Right kidney (tissue), 9 donors: ENCODE measurements at places on chromosomes 2 and 18.

DNA sequence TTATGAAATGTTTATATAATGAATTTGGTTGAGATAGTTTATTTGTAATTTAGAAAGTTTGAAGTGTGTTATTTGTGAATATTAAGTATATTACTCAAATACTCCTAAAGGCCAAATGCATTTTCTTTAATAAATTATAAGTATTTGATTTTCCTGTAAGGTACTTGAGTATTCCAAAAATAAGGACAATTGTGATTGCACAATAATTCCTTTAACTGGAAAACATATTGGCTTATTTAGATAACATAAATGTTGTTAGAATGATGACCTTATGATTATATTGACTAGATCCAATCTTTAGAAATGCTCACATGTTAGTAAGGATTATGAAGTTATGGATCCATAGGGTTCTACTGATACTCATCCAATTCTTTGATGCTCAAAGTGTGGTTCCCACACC is 125.1 kb upstream of the MAP3K20 start:
- DNase-seq: no peak

- no peak for DNase-seq
Observed at GRCh38 chr2:135844301-135844895, 7.4 kb upstream of the LCT start.

- DNase-seq: no peak
Observed at GRCh38 chr2:3465328-3465727, 54.0 kb downstream of the ADI1 start.

DNA sequence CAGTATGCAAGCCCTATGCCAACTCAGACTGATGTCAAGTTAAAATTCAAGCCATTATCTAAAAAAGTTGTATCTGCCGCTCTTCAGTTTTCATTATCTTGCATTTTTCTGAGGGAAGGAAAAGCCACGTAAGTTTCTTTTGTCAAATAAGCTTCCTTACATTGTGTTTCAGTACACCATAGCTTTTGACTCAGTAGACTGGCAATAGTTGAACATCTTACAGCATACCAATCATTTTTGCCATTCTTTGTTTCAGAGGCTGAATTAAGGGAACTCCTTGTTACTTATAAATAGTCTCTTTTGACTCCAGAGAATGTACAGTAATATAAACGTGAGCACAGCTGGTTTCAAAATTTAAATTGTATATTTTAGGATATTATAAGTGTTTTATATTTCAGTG is 120.6 kb downstream of the EHBP1 start:
- no peak for DNase-seq

DNA sequence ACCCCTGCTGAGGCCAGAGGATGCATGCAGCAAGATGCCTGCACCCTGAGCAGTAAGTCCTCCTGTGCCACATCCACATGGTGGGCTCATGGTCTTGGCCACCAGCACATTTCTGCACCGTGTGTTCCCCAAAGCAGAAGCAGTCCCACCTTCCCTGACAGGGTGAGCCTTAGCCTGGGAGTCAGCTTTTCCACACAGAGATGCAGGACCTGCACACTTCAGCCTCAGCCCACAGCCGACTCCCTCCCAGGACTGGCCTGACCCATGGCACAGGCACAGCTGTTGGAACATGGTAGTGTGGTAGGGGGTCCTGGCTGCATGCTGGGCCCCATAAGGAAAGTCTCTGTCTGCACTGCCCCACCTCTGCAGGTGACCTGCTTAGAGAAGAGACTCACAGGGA is 5.0 kb downstream of the SNED1 start:
- DNase-seq: no peak

GRCh38 chr2:134148843-134149472 is 104.9 kb upstream of the MGAT5 start:
- no peak for DNase-seq

- DNase-seq: no peak
Observed at GRCh38 chr2:222040333-222040732, 258.5 kb downstream of the PAX3 start.

- DNase-seq: no peak
Observed at GRCh38 chr2:17604050-17604449, 63.6 kb downstream of the VSNL1 start.

DNA sequence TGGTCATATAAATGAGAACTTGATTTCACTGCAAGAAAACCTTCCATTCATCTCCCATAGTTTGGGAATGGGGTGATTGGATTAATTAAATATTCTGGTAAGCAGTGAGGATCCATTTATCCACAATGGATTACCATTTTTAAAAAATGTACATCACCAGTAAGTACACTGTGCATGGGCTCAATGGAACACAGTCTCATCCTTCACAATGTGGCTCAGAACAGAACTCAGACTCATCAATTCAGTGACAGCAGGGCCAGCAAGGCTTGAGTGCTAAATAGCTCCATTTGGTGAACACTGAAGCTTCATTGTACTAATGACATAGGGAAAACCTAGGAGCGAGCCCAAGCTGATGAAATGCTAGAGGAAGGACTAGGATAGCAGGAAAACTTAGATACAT is 223.8 kb downstream of the CMPK2 start:
- no peak for DNase-seq

DNA sequence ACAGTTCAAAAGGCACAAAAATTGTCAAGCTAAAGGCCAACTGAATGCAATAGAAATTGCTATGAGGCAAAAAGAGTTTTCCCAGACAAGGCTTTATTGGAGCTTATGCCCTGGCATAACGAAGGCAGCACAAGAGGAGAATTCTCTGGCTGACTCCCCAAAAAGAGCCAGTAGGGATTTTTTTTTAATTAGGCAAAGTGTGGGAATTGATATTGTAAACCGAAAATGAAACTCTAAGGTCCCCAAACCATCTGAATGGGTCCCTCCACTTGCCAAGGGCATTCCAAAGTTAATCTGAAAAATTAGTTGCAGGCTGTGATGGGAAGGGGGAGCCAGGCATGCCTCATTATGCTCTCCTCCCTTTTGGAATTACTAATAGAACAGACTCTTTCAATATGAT is 118.9 kb downstream of the SPOPL start:
- DNase-seq: no peak

- DNase-seq: no peak
Observed at GRCh38 chr2:3091696-3092095, 285.9 kb downstream of the EIPR1 start.

- no peak for DNase-seq
Observed at GRCh38 chr2:73770725-73771124, 9.2 kb downstream of the DUSP11 start.

GRCh38 chr2:187003038-187003554 is 154.1 kb upstream of the ZSWIM2 start:
- DNase-seq: peak; percentile 6

GRCh38 chr2:77268626-77269025 is 253.6 kb downstream of the LRRTM4 start:
- DNase-seq: no peak

DNA sequence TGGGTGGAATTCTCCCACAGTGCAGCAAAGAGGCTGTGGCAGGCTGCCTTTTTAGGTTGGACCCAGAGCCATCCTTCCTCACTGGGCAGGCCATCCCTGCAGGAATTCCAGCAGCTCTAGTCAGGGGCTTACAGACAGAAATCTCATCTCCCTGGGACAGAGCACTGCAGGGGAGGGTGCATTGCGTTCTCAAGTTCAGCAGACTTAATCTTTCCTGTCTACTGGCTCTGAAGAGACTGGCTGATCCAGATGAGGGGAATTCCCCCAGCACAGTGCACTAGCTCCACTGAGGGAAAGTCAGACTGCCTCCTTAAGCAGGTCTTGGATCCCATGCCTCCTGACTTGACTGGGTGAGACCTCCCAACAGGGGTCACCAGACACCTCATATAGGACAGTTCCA is 899.7 kb upstream of the VRK2 start:
- DNase-seq: no peak

DNA sequence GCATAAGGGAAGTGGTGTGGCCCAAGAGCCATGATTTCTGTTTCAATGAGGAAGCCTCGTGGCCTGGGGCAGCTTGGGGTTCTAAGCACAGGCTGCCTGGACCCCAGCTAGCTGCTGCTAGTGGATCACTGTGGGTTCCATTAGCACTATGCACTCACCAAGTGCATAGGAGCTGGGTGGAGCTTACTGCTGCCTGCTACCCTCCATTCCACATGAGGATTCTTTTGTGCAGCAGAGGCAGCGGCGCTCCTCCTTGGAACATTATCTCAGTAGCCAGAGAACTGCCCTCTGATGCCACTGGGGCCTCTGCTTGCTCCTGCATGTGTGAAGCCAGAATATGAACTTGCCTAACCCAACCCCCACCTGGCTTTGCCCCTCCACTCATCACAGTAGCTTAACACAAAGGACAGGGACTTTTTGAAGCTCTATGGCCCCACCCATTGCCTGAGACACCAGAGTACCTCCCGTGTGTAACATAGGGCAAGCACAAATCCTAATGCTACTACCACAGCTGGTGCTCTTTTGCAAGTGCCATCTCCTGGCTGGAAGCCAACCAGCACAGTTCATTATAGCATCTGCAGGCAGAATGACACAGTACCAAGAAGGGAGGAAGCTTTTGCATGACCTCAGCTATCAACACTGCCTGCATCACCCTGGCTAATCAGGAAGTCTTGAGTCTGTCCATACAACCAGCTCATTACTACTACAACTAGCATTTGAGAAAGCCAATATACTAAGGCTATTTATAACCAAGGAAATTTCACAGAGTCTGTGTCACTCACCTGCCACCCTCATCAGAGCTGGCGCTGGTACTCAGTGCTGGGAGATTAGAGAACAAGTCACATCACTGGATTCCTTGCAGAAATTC is 297.0 kb upstream of the GULP1 start:
- no peak for DNase-seq

GRCh38 chr2:187233811-187234210 is 214.2 kb downstream of the CALCRL start:
- no peak for DNase-seq

DNA sequence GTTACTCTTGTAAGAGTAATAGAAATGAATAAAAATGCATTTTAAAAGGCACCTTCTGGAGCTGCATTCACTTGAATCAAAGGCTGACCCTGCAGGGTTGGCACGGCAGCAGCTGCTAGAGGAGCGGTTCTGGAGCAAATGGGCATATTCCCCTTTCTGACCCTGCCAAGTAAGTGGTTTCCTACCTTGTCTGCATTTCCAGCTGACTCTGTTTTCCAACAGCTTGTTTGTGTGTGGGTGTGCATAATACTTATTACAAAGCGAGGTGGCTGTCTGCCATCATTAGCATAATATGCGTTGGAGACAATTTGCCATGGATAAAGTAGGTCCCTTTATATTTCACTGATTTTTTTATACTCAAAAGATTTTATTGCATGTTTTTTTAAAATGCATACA is 21.3 kb upstream of the TTN start:
- DNase-seq: no peak

GRCh38 chr2:64711252-64711800 is 57.6 kb upstream of the SERTAD2 start:
- DNase-seq: no peak

DNA sequence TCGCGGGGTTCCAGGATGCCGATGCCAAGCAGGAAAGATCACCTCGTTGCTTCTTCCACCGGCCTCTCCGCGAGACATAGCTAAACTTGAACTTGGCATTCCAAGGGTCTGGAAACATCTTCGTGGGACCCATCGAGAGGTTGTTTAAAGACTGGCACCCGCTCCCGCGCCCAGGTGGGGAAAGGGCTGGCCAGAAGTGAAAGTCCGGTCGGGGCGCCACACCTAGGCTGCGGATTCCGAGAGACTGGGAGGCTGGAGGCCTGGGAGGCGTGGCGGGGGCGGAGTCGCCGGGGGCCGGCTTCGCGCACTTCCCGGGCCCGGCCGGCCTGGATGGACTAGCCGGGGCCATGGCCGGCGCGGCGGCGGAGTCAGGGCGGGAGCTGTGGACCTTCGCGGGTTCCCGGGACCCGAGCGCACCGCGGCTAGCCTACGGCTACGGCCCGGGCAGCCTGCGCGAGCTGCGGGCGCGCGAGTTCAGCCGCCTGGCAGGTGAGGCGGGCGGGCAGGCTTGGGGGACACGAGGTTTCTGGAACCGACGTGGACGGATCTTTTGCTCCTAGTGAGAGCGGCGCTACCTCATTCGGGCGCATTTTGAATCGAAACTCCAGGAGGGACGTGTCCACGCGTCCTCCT is at the start of gene MOCOS:
TSS of gene MOCOS (plus strand) at position 305 of the 633 bp plus-strand sequence. CDS start at position 348, 43 bp downstream.
- DNase-seq: peak; percentile 85

GRCh38 chr18:46209161-46209560 is 105.0 kb downstream of the HAUS1 start:
- DNase-seq: no peak

DNA sequence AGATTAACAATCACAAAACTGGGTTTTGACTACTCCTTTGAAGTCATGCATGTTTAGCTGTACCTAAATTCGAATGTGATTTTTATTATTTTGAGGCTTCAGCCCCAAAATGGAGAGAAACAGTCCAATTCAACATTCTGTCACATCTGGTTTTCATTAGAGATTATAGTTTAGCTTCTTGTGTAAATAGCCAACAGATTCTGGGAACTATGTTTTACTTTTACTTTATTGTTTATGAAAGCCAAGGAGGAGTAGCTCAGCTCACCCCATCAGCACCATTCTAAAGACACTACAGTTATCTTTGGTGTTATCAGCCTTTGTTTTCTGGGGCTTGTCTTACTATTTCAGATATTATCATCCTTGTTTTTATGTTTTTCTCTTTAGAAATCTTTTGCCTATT is 465.0 kb upstream of the CWC22 start:
- no peak for DNase-seq

DNA sequence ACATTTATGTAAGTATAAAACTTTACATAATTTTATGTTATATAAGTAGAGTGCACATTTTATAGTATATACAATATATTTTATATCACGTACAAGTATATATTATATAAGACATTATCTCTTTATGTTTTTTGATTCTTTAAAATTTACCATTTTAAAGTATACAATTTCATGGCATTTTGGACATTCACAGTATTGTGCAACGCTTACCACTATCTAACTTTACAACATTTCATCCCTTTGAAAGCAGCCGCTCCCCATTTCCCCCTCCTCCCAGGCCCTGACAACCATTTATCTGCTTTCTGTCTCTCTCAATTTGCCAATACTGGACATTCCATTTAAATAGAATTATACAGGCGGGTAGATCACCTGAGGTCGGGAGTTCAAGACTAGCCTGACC is 512.5 kb downstream of the TSN start:
- DNase-seq: no peak

GRCh38 chr2:190912726-190913125 is 32.1 kb downstream of the GLS start:
- no peak for DNase-seq
